Skin of body (tissue), 3 donors: ENCODE measurements at places on chromosomes 2 and 18. TPM values are rescaled to one million over a fixed set of nuclear protein-coding genes. Genes with fewer than 3 reads are reported as not detected.

Gene HK2
- 45.8 TPM for total RNA-seq

DNA sequence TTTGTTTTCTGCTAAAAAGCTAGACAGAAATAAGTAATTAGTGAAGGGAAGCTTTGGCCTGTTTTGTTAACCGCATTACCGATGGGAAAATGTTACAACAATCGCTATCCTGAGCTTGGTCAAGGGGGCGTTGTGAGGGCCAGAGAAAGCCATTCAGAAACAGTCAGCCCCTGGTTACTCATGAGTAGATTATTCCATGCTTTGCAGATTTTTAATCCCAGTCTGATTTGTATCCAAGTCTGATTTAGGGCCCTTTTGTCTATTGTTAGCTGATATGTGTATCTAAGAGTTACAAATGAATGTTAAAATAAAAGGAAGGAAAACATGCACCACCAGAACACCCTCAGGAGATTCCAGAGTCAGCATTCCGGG, 99.1 kb downstream of the PRPF40A start:
- DNase-seq, result no peak

Gene ERCC3
- total RNA-seq, result 30.6 TPM

GRCh38 chr2:44150473-44150872, 18.2 kb upstream of the PPM1B start:
- no peak for DNase-seq

GRCh38 chr2:99152199-99152895, 2.4 kb downstream of the TSGA10 start:
- DNase-seq, result no peak

DNA sequence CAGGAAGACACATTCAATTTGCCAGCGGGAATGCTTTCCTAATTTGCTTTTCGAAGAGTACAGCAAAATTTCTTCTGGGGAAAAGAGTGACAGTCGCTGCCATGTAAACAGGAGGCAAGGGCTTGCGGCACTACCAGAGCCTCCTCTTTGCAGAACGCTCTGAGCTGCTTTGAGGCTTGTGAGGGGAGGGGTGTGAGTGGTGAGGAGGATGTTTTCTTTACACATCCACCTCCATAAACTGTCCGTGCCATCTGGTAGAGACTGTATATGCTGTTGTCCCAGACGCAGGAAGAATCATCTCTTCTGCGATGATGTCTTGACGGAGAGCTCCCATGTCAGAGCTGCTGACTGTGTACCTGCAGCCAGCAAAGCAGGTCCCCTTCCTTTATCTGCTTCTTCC, 138.0 kb downstream of the SOCS6 start:
- DNase-seq, result no peak

Gene PSMA8
- not detected for total RNA-seq

DNA sequence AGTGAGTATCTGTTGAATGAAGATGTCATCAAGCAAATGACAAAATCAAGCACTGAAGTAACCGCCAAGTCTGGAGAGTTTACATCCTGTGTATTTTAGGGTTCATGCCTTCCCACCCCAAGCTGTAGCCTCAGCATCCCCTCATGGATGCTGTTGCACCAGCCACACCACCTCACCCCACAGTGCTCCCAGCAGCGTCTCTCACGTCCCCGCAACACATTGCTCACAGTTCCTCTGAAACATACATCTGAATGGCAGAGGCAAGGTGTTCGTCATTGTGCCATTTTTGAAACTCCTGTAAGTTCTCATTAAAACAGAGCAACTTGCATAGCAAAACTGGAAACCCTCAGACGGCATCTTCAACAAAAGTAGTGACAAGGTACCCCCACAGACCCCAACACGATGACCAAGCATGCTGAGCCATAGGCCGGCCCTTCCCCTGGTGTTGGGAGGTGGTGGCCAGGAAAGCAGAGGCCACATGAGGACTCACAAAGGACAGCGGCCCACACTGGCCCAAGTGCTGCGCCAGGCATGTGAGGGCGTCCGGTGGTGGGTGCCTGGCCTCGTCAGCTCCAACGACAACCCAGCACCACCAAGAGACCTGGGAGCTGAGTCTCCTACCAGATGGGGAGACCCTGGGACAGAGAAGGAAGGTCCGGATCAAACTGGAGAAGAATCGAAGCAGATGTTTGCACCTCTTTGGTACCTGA, 456.5 kb downstream of the EIPR1 start:
- no peak for DNase-seq

Gene ALLC
- total RNA-seq, result not detected

DNA sequence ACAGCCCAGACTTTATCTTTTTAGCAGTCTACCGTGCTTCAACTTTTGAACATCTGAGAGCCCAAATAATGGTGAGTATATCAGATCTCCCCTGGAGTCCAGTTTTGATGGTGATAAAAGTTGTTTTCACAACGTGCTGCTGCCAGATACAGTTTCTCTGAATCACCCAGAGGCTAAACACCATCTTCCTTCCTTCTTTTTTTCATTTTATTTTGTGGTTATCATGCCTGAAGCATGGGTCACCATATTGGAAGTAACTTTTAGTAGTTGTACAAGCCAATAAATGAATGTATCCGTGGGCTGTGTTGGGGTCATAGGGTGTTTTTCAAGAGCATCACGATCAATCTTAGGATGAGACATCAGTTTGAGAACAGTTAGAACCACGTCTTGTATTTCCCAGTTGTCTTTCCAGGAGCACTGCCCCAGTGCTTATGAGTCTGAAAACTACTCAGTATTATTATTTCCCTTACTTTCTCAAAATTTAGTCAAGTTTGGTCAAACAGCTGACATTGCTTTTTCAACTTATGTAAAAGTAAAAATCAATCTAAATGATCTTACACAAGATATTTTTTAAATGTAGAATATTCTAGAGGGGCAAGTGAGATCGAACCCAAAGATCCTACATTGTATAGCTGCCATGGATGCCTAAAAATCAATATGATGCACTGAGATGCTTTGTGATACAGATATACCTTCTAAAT, 311.4 kb downstream of the CTNNA2 start:
- no peak for DNase-seq
